ENCODE measurements at places on chromosomes 2 and 18.

DNA sequence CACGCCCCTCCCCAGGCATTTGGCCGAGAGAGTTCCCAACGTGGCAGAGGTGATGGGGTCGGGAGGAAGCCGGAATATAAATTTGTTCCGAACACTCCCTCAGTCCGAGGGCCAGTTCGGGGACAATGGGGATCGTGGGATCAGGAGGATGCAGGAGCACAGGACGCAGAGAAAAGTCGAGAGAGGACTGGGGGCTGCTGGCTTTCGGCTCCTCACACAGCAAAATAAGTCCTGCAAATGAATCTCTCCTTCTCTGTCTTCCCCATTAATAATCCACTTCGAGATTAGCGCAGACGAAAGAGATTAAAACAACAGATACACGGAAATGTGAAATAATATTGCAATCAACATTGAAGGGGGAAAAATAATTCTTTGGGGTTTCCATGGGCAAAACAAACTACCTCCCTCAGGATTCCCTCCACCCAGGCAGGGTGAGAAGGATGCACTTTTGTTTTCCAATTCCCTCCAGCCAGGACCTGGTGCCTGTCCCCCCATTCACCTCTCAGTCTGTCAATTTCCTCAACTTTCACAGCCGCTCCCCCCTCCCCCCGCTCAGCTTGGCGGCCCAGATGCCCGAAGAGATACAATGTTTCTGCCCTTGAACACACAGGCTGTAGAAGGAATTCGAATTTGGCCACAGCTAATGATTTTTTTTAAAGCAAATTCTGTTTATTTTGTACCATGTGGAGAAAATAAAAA, 3.1 kb upstream of the ZEB2 start:
- DNase-seq: no peak

DNA sequence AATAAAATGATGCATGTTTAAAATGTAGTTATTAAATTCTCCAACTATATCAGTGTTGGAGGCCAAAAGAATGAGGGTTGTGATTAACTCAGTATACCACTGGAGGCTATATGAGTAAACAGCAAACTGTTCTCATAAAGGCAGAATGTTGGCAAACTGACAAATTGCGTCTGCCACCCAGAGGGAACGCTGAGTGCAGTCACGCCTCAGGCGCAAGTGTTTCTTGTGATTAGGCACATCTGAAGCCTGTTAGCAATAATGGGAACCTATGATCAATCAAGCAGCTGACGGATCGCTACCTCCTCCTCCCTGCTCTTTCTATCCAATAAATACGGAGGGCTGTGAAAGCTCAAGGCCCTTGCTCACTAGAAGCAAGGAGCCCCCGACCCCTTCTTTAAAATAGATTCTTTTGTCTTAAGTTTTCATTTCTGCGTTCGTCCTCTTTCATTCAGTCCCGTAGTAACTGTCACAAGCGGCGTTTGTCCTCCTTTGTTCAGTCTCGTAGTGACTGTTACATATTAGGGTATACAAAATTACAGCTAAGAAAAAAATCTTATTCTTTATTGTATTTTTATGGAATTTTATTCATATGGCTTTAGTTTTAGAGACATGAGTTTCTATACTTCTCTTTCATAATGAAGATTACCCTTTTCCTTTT, 16.3 kb upstream of the RMND5A start:
- peak; percentile 90 for DNase-seq

- DNase-seq: no peak
These were observed 335.0 kb upstream of the TRIB2 start for GRCh38 chr2:12381543-12382325.

DNA sequence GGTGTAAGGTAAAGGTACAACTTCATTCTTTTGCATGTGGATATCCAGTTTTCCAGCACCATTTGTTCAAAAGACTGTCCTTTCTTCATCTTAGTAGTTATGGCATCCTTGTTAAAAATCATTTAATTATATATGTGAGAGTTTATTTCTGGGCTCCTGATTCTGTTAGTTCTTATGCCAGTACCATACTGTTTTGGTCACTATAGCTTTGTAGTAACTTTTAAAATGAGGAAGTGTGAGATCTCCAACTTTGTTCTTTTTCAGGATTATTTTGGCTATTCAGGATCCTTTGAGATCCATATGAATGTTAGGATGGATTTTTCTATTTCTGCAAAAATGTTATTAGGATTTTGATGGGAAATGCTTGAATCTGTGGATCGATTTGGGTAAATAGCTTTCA, 16.8 kb downstream of the ACTR3 start:
- no peak for DNase-seq

- DNase-seq: no peak
These were observed 54.5 kb downstream of the PARD6G start for GRCh38 chr18:80192653-80193385.

- DNase-seq: no peak
These were observed 64.1 kb downstream of the EMILIN2 start for GRCh38 chr18:2910751-2911425.

DNA sequence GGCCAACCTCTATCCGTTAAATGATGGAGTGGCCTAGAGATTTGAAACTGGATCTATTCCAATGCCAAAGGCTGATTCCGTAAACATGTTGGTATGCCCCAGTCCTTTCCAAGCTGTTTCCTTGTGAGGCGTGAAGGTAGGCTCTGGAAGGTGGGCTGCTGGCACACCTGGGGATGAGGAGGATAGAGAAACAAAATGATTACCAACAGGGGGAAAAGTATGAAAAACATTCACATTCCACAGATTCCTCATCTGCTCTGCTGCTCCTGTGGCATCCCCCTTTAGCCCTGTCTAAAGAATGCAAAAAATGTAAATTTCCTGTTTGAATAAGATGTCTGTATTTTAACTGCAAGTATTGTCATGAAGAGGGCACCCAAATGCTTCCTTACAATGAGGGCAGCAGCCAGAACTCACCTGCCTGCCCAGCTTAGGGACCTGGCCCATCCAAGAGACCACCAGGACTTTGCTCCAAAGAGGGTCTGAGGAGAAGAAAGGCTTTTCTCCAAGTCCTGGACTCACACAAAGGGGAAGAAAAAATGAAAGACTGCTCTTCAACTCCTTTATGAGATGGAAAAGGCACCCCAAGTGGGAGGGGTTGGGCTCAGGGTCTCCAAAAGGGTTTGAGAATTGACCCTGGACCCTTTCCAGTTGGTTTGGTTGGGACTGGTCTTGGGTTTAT, 132.3 kb upstream of the PELI1 start:
- DNase-seq: no peak

- DNase-seq: no peak
These were observed 100.2 kb downstream of the DYNC1I2 start for GRCh38 chr2:171787333-171788072.

- no peak for DNase-seq
These were observed 86.0 kb upstream of the OTX1 start for GRCh38 chr2:62964671-62965070.

DNA sequence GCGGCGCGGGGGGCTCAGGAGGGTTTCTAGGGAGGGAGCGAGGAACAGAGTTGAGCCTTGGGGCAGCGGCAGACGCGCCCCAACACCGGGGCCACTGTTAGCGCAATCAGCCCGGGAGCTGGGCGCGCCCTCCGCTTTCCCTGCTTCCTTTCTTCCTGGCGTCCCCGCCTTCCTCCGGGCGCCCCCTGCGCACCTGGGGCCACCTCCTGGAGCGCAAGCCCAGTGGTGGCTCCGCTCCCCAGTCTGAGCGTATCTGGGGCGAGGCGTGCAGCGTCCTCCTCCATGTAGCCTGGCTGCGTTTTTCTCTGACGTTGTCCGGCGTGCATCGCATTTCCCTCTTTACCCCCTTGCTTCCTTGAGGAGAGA, 5.2 kb downstream of the PROC start:
- DNase-seq: no peak

GRCh38 chr2:203822240-203822639, 45.3 kb upstream of the CTLA4 start:
- DNase-seq: no peak

DNA sequence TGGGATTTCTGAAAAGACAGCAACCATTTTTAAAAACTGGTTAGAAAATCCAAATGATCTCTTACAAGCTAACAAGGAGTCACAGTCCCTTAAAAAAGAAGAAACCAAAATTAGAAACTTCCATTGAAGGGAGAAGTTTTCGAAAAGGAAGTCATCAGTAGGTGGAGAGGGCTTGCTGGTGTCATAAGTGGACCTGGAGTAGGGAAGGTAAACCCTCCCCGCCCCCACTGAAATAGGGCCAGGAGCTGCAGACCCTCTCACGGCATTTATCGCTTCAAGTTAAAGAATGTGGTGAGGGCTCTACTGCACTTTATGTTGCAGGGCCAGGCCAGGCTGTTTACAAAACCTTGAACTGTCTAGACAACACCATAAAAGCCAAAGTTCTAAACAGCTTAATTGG, 2.9 kb downstream of the HOXD11 start:
- DNase-seq: no peak

- DNase-seq: no peak
These were observed 981.2 kb downstream of the BCL11A start for GRCh38 chr2:59572227-59572626.

DNA sequence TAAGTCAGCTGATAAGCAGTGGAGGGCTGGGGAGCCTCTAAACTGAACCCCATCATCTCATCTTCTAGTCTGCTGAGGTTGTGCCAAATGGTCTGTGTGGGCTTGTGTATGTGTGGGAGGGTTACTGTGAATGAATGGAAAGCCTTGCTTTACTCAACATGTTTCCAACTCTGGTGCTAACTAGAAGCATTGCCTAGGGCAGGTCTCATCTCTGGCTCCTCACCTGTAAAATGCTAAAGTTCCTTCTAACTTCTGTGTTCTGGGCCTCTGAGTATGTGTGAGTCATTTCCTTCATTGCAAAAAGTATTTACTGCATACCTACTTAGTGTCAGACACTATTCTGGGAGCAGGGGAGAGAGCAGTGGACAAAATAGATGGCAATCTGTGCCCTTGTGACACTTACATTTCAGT, 1.3 kb downstream of the LIPG start:
- peak; percentile 36 for DNase-seq

- no peak for DNase-seq
These were observed 89.6 kb downstream of the TPO start for GRCh38 chr2:1502891-1503304.

DNA sequence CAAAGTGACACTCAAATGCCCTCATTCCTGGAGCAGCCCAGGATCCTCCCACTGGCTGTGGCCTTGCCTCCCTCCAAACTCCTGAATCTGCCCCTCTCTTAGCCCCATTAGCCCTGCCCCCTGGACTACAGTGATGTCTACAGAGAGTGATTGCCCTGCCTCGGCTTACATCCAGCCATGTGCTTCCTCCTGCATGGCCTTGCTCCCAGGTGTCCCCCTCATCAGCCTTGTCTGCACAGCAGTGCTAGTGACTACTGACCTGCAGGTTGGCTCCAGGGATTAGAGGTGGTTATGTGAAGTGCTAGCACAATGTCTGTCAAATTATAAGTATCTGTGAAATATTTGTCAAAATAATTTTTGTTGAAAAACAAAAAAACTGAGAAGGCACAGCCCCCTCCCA, 259.1 kb upstream of the MYT1L start:
- no peak for DNase-seq

DNA sequence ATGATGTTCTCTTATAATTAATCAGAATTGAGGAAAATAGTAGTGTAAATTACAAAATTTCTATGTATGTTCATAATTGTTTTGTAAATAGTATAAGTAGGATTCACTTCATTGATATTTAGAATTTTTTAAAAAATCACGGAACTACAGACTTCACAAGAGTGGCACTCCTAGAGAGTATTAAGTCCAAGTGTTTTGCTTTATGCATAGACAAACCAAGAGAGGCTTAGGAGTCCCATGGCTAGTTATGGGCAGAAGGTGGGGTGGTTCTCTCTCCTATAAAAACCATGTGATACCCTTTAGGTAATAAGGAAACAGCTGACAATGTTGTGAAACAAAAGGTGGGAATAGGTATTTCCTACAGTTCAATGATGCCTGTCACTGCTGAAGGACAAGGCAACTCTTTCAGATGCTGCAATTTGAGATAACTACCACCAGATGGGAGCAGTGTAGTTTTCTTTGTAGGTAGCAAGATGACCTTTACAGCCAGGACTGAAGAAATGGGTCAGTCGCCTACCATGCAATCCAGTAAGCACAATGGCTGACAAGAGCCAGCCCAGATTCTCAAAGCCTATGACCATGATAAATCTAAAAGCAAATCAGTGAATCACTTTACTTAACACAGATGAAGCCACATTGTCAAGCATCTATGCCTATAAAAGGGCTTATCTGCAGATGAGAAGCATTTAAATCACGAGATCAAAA, 83.9 kb downstream of the AAK1 start:
- DNase-seq: peak; percentile 82

DNA sequence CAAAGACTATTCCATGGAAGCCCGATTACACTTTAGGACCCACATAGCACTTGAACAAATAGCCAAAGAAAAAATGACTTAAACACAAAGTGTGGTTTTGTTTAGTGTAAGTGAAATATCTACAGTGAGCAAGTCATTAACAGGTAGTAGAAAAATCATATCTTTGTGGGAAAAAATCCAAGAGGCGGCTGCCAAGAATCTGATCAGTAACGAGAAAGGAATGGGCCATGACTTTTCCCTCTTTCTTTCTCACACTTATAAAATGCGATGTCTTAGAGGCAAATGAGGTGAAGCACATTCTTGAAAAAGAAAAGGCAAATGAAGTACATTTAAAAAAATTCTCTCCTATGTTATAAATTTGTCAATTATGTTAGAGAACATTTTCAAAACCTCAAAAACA, 12.9 kb upstream of the GEMIN6 start:
- DNase-seq: no peak

DNA sequence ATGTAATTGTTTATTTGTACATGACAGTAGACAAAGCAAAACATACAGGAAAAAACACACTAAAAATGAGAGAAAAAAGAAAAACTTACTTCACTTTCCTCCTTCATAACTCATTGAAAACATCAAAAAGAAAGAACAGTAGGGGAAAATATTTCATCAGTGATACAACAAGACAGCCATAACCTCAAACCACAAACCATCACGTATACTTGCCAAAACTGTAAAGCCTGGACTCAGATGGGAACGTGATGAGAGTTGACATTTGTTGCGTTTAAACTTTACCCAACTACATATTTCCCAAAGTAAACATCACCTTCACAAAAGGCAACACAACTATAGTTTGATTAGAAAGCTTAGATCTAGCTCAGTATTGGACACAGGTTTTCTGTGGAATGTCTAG, 278.2 kb upstream of the COL3A1 start:
- no peak for DNase-seq
